ENCODE measurements at places on chromosomes 6 and 20. TPM values are rescaled to one million over a fixed set of nuclear protein-coding genes. Genes with fewer than 3 reads are reported as not detected.

The OSER1 gene
- total RNA-seq: 37.8 TPM

The SLC17A9 gene
- total RNA-seq: 0.28 TPM

The NKX2-2 gene
- total RNA-seq: not detected

- DNase-seq: no peak
Measured at GRCh38 chr6:156107624-156108101, 652.0 kb upstream of the NOX3 start.

DNA sequence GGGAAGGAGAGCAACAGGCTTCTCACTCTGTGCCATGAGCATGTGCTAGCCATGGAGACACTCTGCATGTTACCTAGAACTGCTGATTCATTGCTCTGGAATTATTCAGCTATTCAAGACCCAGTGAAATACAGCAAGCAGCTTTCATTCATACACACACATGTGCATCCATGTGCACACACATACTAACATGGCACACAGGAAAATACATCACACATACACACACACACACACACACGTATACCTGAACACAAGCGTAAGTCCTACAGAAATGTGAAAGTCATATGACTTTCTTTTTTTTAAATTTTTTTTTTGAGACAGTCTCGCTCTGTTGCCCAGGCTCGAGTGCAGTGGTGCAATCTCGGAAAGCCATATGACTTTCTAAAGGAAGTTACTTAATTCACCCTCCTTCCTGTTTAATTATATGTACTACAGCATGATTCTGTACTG, 108.2 kb upstream of the NFATC2 start:
- DNase-seq: no peak

Measured in Panc1 (cell line).